ENCODE measurements at places on chromosomes 11 and 22.

- DNase-seq, result no peak
Measured at GRCh38 chr11:128180441-128181087, 406.8 kb downstream of the ETS1 start.

- no peak for DNase-seq
Measured at GRCh38 chr11:113373306-113373705, 14.3 kb upstream of the ANKK1 start.

DNA sequence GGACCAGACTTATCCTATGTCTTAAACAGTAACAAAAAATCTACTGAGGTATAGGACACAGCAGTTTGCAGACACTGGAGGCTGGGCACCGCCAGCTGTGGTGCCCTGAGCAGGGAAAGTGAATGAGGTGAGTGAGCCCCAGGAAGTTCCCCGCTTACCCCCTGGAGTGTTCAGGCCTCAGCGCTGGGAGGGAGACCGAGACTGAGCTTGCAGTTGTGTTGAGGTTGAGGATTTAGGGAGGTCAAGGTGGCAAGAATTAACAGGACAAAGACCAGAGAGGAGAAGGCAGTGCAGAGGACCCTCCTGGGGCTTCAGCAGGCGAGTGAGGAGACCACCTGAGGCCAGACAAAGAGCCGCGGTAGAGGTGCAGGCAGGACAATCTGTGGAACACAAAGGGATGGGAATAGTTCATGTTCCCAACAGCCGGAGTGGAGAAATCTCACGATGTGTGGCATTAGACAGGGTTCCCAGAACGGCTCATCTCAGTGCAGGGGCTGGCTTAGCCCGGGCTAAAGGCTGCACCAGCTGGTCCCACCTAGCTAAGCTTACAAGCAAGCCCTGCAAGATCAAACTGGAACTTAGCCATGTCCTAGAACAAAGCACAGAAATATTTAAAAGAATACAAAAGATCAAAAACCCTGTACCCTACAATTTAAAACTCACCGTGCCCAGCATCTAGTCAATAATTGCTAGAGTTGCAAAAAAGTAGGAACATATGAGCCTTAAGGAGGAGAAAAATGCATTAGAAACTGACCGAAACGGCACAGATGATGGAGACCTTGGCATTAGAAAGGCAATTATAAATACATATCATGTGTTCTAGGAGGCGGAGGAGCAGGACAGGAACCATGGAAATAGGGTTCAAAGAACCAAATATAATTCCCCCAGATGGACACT lies 47.4 kb upstream of the PITPNB start:
- DNase-seq, result no peak

GRCh38 chr11:134665188-134665535 lies 253.1 kb upstream of the B3GAT1 start:
- DNase-seq, result no peak

DNA sequence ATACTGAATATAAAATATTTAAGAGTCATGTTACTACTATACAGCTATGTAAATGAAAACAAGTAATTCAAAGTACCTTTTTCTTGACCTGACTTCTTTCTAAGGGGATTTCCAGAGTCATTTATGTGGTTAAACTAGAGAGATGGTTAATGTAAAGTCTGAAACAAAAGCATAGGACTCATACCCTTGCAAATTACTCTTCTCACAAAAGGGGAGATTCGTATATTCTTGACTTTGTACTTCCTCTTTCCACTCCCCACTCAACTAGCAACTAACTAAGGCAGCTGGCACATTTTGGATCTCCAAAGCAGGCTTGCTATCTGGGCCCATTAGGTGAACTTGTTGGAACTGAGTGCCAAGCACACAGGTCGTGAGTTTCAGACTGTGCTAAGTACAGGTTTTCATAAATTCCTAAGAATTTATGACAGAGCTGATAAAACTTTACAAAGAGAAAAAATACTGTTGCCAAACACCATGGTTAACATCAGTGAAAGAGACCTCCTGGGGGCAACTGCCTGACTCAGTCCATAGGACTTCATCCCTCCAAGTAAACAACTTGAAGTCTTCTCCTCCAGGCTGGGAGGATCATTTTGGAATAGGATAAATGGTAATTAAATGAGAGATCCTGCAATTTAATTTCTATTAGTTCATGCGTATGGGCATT lies 77.0 kb upstream of the DDI1 start:
- DNase-seq, result no peak

- no peak for DNase-seq
Measured at GRCh38 chr11:95907476-95907875, 16.4 kb downstream of the MTMR2 start.

DNA sequence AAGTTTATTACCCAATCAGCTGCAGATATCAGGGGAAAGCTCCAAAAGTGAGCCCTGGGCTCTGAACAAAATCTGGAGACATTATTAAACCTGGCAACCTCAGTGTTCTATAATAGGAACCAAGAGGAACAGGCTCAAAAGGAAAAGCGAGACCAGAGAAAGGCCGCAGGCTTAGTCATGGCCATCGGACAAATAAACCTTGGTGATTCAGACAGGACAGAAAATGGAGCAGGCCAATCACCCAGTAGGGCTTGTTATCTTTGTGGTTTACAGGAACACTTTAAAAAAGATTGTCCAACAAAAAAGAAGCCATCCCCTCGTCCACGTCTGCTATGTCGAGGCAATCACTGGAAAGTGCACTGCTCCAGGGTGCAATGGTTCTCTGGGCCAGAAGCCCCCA lies 7.7 kb upstream of the PANX1 start:
- no peak for DNase-seq

DNA sequence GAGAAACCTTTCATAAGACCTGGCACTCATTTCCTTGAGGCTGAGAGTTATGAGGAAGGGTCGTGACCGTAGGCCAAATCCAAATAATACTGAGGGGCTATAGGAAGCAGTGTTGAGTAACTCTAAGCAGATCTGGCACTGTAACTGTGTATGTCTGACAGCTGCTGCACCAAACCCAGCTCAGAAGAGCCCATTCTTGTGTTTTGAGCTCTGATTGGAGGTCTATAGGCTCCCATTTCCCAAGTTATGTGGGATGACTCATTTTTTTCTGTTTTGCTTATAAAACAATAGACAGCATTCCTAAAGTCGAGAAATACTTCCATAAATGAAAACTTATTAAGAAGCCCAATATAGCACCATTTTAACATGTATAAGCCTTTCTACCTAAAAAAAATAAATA lies 645.8 kb downstream of the DLG2 start:
- DNase-seq, result no peak

DNA sequence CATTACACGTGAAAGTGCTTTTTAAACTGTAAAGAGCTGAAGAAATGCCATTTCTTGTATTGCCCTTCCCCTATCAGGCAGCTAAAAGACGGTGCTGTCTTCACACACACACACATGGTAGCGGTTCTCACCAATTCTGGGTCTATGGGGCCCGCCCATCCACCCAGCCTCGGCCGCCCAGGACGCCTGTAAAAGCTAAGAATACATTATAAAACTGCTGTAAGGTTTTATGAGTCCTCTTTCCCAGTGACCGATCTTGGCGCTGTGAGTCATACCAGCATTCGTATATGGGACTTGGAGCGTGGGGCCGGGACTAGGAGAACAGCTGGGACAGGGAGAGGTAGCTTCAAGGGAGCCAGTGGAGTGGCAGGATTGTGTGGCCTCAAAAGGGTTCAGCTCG lies 149.7 kb upstream of the CADM1 start:
- DNase-seq, result no peak

DNA sequence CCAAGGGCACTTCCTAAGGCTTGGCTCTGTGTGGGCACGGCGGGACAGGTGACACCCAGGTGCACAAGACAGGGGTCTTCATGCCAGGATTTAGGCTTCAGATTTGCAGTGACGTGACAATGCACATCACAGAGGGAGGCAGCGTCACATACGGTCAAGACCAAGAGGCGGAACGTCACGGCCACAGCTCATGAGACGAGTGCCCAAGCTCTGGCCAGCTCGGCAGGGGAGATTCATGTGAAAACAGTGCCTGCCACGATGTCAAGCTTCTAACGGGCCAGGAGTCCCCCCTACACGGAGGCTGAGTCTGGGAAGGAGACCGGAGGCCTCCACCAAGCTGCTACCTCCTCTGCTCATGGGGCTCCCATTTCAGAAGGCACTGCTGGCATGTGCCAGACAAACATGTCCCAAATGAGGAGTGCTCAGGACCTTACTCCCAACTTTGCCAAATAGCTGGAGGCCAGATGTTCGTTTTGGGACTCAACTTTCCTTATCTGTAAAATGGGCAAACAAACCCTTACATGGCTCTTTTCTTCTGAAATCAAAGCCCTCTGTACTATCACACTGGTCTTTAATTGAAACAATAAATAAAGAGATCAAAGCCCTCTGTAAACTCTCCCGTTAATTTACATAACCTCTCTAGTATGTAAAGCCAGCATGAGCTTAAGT lies 16.6 kb downstream of the VPS37C start:
- DNase-seq, result no peak

DNA sequence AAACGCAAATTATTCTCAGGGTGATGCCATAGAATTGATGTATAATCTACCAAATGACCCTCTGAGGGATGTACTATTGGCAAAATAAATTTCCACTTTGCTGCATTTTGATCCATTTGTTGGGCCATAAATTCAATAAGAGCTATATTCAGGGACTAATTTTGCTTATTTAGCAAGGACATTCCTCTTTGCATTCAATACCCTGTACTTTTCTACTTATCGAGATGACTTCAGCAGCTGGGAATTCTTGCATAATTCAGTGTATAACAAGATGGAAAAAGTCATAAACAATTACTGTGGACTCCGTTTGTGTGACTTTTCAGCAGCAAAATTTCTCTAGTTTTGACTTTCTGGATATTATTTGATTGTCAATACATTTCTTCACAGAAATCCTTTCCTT lies 744.7 kb upstream of the CCDC179 start:
- DNase-seq, result no peak

DNA sequence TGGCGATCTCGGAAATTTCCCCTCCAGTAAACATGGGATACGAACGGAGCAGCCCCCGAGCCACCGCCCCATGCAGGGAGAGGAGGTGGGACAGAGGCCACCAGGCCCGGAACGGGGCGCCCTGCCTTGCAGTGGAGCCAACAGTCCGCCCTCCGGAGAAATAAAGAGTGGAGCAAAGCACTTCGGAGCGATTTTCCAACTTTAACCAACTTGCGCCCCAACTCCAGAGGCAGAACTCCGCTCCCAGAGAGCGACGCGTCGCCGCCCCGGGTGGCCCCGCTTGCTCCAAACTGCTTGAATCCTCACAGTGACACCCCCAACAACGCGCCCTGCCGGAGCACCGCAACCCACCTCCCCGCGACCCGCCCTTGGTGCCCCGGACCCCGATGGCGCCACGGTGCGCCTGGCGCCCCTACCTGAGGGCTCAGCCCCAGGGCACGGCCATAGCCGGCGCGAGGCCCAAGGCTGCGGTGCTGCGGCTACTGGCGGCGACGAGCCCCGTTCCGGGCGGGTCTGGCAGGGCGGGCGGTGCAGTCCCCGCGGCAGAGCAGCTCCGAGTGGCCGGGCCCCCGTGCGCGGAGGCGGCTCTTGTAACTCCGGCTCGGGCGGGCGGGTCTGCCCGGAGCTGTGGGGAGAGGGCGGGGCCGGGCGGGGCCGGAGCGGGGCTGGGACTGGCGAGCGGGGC lies at the start of gene AHNAK:
TSS of gene AHNAK (minus strand) at position 563 of the 685 bp plus-strand sequence. CDS start 10,708 bp downstream, outside the sequence.
- peak; percentile 80 for DNase-seq

DNA sequence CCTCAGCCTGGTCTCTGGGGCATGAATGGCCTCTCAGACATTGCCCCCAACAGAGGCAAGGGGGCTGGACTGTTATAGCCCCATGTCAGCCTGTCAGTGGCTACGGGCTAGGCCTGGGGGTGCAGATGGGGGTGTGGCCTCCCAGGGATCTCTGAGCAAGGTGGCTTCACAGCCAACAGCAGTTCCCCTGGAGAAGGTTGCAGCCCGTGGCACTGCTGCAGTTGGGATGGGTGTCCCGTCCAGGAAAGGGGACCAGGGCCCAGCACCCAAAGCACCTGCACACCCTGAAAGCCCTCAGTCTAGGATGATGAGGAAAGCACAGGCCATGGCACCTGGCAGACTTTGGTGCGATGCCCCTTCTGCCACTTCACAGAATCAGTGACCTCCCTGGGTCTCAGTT lies 101.3 kb downstream of the TP53I11 start:
- DNase-seq, result no peak

DNA sequence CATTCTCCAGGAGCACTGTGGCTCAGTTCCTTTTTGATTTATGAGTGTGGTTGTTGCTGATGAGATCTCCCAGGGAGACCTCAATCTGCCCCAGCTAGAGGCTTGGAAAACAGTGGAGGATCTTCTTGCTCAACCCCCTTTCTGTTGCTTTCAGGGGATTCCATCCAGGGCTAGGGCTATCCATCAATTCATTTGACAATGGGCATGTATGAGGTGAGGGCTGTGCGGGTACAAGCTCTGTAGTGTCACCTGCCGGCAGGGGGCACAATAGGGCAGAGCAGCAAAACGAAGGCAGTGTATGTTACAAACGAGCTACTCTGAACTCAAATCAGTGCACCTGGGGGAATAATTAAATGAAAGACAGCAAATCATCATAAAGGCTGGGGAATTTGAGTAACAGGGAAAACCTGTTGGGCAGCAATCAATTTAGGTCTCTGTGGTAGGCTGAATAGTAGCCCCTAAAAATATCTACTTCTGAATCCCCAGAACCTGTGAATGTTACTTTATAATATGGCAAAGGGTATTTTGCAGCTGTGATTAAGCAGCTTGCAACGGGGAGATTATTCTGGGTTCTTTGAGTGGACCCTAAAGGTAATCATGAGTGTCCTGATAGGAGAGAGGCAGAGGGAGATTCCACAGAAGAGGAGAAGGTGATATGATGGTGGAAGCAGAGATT lies 170.3 kb upstream of the ZBED5 start:
- DNase-seq, result peak; percentile 83

DNA sequence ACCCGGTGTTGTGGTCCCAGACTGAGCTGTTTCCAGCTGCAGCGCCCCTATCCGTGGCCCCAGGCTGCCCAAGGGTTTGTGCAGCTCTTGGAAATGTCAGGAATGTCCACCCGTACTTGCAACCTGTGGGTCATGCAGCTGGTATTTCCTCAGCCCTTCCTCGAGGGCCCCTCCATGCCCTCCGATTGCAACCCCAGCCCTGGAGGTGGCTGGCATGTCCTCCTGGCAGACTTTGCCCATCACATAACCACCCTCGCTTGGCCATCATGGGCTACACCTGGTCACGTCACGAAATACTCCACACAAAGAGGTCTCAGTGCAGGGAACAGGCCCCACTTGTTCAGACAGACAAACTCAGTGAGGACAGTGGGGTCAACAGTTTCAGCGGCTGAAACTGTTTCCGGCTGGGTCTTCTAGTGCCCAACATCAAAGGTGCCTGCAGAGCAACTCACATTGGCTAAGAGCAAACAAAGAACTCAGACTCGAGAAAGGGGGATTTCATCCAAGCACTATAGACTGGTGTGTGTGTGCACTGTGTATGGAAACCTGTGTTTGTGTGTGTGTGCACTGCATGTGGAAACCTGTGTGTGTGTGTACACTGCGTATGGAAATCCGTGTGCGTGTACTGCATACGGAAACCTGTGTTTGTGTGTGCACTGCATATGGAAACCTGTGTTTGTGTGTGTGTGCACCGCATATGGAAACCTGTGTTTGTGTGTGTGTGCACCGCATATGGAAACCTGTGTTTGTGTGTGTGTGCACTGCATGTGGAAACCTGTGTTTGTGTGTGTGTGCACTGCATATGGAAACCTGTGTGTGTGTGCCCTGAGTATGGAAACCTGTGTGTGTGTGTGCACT lies 72.8 kb upstream of the CCND1 start:
- DNase-seq, result no peak
